ENCODE measurements at places on chromosomes 2 and 18.

- no peak for DNase-seq
Measured at GRCh38 chr18:49638209-49638785, 76.4 kb downstream of the LIPG start.

GRCh38 chr2:191666732-191667131 is 11.2 kb upstream of the NABP1 start:
- DNase-seq, result no peak

DNA sequence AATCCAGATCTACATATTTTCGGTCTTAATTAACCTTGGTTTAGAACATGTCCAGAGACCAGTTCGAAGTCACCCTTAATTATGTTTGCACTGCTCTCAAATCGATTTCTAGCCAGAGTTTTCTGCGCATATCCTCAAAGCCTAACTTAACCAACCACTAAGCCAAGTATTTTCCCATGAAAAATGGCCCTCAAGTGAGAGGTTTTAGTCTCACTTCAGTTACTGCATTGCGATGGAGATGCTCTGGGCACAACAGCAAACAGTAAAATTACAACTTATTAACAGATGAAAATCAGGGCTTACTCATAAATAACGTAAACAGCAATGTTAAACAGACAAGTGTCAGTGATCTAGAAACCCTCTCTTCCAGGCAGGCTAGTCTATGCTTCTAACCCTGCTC is 4.5 kb downstream of the RTN4 start:
- no peak for DNase-seq

- no peak for DNase-seq
Measured at GRCh38 chr2:132280912-132281311, 119.2 kb upstream of the ANKRD30BL start.

DNA sequence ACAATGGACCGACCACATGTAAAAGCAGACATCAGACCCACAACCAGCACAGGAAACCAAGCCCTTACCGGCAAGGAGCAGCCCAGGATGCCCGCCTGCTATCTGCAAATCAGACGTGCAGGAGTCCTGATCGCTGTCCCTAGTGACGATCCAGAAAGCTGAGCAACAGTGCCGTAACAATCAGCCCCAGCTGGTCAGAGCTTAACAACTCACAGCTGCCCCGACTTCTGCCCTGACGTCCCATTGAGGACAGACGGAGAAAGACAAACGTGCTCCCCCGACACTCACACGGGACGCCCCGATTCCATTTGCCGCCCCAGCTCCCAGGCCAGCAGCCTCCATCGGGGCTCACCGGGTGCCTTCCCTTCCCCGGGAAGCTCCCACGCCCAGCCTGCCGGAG is 39.8 kb upstream of the PXDN start:
- no peak for DNase-seq

DNA sequence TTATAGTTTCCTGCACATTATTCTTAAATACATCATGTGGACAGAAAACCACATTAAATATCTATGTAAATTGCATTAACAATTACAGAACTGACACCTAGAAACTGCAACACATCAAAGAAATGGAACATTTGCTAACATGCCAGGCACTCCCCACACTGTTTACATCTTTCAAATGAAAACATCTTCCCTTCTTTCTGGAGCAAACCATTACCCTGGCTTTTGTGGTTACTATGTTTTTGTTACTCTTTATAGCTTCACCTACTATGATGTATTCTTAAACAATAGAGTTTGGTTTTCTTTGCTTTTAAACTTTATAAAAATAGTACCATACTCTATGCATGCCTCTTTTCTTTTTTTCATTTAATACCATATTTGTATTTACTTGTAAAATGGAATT is 1894.5 kb upstream of the CELF4 start:
- no peak for DNase-seq

DNA sequence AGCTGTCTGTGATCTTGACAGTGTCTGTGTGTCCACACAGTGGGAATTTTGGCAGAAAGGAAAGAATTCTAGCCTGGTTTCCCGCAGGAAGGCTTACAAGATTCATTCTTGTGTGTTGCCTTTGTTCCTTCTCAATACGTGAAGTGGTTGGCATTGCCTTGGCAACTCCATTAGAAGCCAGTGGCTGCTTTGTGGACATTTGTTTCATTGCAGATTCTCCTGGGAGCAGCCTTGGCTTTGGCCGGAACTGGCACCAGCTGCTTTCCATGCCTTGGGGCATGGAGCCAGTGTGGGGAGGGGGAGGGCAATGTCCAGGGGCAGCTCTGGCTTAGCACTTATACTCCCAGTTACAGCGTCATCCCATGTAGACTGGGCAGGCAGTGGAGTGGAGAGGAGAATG is 39.4 kb downstream of the KIF5C start:
- no peak for DNase-seq

GRCh38 chr2:152466041-152466440 is 131.1 kb downstream of the FMNL2 start:
- DNase-seq, result no peak

GRCh38 chr2:118558846-118559245 is 288.6 kb downstream of the EN1 start:
- no peak for DNase-seq

All from bone marrow (tissue), 2 donors.